Stimulated activated CD4-positive, alpha-beta T cell treated with anti-CD3 and anti-CD28 coated beads, TNF-alpha, amount 100 ng/mL, for 1 hour (primary cell): ENCODE measurements at places on chromosomes 11 and 22.
A peak's percentile ranks its signal among the peaks of the same experiment; 100 is the strongest.

DNA sequence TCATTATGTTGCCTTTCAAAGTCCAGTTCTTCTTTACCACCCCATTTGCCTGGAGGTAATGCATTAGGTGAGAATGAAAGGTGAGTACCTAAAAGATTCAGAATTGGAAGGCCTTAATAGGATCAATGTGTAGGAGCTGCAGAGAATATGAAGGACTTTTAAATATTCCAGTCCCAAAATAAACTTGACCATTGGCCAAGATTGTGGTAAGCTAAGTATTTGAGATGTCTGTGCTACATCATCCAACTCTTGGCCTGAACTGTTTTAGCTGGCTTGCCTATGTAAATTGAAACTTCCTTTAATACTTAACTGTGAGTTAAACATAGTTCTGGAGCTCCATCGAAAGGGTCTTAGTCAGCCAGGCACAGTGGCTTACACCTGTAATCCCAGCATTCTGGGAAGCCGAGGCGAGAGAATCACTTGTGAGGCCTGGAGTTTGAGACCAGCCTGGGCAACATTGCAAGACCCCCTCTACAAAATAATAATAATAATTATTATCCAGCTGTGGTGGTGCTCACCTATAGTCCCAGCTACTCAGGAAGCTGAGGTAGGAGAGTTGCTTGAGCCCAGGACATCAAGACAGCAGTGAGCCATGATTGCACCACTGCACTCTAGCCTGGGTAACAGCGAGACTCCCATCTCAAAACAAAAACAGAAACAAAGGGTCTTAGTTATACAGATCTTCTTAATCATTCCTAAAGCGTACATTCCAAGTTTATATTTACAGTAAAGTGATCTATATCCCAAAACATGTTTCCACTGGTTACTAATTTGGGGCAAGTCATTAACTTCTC, 29.8 kb downstream of the MTMR3 start:
- DNase-seq, result no peak

- no peak for DNase-seq
Observed at GRCh38 chr11:30879322-30880005, 293.3 kb upstream of the MPPED2 start.

DNA sequence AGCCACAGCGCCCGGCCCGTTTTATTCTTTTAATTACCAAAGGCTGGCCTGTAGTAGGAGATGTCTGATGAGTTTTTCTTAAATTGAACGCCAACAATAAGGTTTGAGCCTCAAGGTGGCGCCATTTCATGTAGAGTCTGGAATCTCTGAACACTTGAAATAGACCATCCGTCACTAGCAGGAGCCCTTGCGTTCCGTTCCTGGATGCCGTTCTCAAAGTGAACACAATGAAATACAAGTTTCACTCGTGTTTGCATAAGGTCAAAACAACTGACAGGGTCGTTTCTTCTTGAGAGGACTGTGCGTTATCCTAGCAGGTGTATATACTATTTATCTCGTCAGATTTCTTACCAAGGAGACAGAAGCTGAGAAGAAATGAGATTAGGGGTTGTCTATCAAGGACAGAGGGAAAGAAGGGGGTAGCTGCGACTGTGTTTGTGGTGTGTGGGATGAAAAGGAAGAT, 18.7 kb upstream of the SCGB1D1 start:
- DNase-seq, result peak; percentile 41

DNA sequence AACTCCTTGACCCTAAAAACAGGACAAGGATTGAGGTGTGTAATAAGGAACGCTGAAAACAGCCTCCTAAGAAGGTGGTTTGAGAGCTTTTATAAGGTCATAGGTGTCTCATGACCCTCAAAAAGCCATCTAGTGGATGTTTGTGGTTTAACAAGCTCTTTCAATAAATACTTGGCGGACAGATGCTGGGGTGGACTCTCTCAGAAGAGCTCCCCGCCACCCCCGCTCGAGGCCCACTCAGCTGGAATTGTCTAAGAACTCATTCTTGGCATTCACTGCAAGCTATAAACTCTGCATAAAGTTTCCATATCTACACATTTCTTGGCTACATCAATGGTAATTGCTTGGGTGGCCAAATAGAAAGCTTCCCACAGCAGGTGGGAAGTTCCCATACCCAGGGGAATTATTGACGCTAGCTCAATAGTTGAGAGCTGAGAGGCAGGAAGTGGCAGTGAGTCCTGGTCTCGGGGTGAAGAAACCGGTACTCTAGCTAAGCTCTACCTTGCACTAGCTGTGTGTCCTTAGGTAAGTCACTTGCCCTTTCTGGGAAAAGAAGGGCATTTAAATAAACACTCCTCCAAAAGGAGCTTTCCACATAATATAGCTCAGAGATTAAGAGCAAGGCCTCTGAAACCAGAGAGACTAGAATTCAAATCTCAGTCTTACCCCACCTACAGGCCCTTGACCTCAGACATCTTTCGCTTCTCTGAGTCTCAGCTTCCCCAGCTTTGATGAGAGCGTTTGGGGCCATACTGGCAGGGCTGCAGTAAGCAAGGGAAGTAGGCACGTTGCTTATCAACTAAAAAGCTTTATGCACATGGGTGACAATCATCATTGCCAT, 6.4 kb downstream of the MS4A15 start:
- no peak for DNase-seq

DNA sequence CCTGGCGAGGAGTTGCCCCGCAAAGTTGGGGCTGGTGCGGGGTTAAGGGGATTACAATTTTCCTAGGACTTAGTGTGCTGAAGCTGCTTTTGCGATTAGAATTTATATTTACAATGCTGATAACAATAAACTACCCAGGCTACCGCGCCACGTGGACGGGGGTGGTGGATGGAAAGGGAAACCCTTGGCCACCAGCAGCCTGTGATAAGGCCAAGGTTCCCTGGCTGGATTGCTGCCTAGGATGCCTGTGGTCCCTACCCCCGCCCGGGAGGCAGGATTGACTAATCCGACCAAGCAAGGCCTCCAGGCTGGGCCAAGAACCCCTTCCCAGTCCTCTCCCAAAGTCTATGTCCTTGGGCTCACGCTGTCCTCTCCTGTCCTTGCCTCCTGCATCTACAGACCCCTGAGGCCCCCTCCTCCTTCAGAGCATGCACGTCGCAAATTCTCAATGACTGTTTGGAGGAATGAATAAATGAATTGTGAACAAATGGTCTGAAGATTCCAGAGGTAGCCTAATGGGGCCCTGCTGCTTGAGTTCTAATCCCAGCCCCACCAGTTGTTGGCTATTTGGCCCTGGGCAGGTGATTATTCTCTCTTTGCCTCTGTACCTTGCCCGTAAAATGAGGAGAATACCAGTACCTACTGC, 7.6 kb upstream of the CHKA start:
- no peak for DNase-seq

GRCh38 chr11:35030716-35031213, 108.2 kb upstream of the CD44 start:
- no peak for DNase-seq

- DNase-seq, result no peak
Observed at GRCh38 chr11:11898648-11899047, 56.9 kb downstream of the USP47 start.

DNA sequence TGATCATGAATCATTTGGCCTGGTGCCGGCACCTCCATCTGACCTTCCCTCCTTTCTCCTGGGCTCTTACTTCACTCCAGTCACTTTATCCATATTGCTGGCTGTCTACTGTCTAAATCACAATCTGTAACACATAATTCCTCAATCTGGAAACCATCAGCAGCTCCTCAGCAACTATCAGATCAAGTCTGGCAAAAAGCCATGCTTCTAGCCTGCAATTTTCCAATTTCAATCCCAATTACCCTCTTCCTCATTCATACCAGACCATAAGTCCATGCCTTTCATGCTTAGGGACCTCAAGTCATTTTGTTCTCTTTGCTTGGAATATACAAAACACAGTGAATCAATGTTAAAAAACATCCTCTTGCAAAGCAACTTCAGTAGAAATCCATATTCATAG, 882.8 kb upstream of the ANO3 start:
- no peak for DNase-seq

DNA sequence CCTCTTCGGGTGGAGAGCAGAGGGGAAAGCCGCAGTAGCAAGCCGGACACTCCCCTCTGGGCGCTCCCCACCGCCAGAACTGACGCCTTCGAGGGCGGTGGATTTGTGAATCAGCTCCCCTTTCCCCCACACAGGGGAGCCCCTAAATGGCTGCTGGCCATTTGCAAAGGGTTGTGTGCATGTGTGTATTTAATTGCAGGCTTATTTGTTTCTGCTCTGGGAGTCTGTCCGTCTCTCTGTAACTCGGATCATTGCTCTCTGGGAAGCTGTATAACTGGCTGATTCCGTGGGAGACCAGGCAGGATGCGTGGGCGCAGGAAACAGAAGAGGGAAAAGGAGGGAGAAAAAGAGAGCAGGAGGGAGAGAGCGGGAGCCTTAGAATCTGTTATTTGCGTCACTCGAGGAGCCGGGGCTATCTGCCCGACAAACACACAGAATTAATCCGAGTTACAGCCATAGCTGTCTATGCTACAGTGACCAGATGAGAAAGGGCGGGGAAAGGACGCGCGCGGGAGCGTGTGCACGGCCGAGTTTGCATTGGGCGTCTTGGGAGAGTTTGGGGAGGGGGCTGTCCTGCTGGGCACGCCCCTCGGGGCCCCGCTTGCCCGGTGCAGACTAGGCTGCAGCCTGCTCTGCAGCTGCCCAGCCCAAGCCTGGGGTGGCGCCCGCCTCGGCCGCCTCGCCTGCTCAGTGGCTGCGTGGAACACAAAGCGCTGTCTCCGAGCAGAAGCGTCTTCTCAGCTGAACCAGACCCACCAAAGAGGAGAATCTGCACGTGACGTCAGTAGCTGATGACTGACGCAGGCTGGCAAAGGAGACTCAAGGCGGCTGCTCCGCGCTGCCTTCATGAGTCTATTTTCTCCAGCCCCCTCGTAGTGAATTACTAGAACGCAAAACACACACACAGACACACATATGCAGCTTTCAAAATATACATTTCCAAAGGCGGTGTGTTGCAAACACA, 105.3 kb upstream of the HSD17B12 start:
- no peak for DNase-seq

DNA sequence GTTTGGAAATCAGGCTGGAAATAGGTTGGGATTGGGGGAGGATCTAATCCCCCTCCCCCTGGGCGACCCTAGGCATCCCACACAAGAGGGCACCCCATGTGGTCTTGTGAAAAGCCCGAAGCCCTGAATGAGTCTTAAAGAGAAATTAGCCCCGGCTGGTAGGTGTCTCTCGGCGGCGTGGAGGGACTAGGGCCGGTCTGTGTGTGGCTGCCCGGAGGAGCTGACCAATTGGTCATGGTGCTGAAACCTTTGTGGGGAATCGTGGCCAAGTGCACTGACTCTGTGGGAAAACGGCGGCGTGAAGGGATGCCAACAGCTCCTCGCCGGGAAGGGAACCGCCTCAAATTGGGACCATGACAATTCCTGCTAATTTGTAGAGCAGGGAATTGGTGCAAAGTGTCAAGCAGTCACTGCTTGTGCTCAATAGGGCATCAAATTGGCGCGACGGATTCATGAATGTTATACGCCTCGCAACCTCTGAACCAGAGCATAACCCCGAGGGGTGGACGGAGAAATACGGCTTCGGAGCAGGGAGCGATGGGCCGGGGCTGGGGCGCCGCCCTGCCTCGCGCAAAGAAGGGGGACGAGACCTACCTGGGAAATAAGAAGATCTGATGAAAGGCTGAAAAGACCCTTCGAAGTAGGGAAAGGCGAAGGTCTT, 1.5 kb downstream of the DBX1 start:
- no peak for DNase-seq
